ENCODE measurements at places on chromosomes 1 and 21.

GRCh38 chr1:51314974-51315373 lies 15.4 kb downstream of the TTC39A start:
- DNase-seq: no peak

DNA sequence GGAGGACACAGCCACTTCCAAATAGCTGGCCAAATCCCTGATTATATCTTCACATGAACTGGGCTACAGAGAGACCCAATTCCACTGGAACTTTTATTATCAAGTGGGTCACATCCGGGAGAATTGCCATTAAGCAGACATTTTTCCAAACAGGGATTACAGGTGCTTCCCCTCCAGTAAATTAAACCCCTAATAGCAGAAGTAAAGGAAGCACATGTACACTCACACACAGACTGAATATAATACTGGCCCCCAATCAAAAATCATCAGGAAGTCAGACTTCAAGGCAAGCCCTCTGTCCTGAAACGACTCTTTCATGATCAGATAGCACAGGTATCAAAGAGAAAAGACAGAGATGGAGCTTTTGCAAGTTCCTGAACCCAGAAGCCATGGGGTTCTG lies 118.6 kb upstream of the PPP2R5A start:
- no peak for DNase-seq

- no peak for DNase-seq
Measured at GRCh38 chr1:39877231-39877778, 6.0 kb downstream of the TRIT1 start.

DNA sequence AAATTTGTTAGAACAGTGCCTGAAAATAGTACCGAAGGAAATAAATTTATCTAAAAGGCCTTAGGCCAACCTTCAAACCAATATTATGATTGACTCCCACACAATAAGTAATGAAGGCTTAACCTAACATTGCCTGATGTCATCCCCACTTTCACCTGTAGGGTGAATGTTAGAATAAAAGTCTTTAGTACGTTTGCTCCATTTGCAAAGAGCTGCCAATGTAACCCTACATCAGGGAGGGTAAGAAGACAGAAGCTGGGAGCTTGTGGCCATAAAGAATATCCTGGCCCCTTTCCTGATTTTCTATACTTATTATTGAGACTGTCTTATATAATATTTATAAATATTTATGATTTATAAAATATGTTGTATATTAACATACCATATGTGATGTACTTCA lies 661.8 kb upstream of the CXADR start:
- DNase-seq: no peak

DNA sequence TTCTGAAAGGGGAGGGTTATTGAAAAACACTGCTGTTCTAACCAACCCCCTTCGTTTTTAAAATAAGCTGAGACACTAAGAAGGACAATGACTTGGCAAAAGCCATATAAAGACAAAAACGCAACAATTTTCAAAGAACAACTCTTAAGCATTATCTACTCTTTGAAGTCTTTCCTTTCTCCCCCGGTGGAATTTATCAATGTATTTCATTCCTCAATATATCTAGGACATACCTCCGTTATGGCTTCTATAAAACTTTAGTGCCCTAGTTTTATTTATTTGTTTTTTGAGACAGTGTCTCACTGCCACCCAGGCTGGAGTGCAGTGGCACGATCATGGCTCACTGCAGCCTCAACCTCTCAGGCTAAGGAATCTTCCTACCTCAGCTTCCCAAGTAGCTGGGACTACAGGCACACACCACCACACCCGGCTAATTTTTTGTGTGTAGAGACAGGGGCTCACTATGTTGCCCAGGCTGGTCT lies 3.2 kb downstream of the NRDC start:
- DNase-seq: no peak
